ENCODE measurements at places on chromosomes 16 and 17.

GRCh38 chr17:17022456-17022855 lies 19.8 kb upstream of the MPRIP start:
- no peak for DNase-seq

GRCh38 chr17:15237106-15237425 lies 28.1 kb downstream of the PMP22 start:
- no peak for DNase-seq

DNA sequence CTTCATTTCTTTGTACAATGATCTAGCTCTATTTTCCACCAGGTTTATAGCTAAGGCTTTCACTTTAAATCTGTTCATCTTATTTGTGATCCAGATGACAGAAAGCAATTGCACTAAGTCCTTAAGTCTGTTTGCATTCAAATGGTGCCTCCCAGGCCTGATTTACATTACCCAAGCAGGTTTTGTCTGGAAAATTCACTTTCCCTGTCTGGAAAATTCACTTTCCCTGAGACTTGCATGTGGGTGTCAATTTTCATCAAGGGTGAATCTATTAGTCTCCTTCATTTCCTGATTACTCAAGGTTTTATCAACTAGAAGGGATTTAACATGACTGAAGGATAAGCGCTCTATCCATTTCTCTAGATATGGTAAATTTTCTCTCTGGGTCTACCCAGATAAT lies 1480.2 kb upstream of the GOT2 start:
- DNase-seq = no peak

- DNase-seq = no peak
Observed at GRCh38 chr17:76747716-76748363, 9.9 kb downstream of the MFSD11 start.

GRCh38 chr16:17229766-17230165 lies 241.0 kb downstream of the XYLT1 start:
- DNase-seq = no peak

DNA sequence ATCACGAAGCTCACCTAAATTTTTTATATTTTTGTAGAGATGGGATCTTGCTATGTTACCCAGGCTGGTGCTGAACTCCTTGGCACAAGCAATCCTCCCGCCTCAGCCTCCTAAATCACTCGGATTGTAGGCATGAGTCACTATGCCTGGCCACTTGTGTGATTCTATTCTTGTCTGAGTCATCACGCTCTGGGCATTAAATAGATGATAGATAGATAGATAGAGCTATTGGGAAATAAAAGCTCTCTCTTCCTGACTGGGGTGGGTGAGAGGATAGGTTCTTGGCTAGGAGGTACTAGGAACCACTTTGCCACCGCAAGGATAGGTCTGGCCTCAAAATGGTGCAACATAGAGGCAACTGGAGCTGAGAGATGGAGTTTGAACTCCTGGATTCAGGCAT lies 21.4 kb upstream of the CACNG3 start:
- no peak for DNase-seq

GRCh38 chr16:84569382-84569987 lies 48.4 kb downstream of the COTL1 start:
- DNase-seq = no peak

GRCh38 chr17:4010754-4011153 lies 46.5 kb upstream of the ATP2A3 start:
- no peak for DNase-seq

GRCh38 chr16:81780350-81780749 lies 1.3 kb downstream of the PLCG2 start:
- no peak for DNase-seq

DNA sequence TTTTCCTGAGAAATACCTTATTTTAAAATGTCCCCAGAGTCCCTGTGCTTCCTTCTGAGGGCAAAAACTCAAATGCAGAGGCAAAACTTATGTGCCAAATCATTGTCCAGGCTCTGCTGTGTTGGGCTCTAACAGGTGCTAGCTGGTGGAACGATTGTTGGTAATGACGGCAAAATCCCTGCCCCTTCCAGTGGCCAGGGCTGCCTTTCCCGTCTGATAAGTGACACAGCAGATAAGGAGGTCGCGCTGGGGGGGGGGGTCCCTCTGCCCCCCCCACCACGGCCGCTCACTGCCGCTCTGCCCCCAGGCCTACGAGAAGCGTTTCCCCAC lies 29.1 kb downstream of the SEC14L5 start:
- DNase-seq = no peak

GRCh38 chr16:23728112-23728477 lies 15.1 kb upstream of the ERN2 start:
- DNase-seq = no peak

GRCh38 chr16:81397058-81397878 lies 47.3 kb upstream of the CMIP start:
- DNase-seq = no peak

DNA sequence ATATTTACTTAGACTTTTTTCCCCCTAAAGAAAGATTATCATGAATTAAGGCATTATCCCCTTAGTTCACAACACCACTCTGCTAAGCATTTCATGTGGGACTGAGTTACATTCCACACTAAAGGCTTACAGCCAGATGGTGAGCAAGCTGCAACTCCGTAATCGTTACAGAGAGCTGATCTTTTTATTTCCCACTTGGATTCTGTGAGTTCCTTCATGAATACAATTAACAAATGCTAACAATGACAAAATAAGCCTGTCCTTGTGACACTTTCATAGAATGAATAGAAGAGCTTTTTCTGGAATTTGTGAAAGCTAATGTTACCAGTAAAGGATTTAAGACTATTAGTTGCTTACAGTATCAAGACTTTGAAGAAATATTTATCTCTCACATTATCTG lies 8.7 kb downstream of the OGFOD1 start:
- DNase-seq = no peak

DNA sequence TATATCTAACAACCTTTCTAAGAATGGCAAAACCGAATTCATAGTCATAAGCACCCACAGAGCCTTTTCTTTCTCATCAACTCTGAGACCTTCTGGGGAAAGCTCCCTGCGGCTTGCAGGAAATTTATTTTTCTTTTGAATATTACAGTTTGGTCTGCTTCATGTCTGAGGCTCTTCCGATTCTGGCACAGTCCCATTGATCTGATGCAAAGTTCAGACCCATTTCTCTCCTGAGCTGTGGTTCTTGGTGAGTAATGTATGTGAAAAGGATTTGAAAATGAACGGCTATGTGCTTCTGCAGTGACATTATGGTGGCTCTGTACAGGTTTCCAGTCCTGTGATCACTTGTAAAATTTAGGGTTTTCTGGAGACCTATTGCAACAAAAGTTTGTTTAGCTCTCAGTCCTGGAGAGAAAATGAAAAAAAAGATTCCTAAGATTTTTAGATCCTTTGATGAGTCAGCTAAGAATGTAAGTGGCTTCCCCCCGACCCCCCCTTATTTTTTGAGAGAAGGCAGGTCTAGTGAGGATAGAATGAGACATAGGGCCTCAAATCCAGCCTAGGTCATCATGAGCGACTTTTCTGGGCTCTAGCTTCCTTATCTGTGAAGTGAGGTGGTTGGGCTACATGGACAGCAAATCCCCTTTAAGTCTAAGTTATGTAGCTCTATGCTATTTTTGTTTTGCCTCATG lies 4.6 kb downstream of the GAN start:
- DNase-seq = no peak

DNA sequence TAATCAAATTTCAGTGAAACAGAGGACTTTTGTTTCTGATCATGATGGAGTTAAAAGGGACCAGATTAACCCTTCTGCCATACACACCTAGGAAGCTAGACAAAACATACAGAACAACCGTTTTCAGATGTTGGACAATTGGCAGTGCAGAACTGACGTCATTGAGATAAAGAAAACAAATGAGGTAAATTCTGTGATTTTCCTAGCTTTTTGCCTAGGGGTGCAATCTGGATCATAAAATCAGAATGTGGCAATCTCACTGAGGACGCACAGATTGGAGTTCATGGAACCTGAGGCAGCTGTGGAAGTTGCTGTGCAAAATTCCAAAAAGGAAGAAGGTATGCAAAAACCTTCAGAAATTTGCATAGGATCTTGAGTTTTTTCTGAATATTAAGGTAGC lies 15.0 kb upstream of the USP32 start:
- no peak for DNase-seq

- DNase-seq = no peak
Observed at GRCh38 chr16:74372369-74372768, 3.7 kb upstream of the NPIPB15 start.

DNA sequence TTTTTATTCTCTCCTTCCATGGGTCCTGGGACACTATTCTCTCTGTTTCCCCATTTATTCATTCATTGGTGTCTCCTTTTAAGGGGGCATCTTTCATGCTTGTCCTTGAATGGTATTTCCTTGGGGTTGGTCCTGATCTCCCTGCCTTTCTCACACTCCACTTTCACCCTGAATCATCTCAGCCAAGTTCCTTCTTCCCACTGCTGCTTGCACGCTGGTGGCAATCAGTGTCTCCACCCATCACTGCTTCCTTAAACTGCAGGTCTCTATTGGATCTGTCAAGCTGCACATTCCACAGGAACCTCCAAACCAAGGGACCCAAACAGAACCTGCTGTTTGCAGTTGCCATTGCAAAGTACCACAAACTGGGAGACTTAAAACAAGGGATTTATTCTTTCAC lies 89.3 kb upstream of the SDK2 start:
- no peak for DNase-seq

- no peak for DNase-seq
Observed at GRCh38 chr16:77353587-77354263, 81.1 kb downstream of the ADAMTS18 start.

- no peak for DNase-seq
Observed at GRCh38 chr16:67872131-67872630, 671 bp upstream of the EDC4 start.

DNA sequence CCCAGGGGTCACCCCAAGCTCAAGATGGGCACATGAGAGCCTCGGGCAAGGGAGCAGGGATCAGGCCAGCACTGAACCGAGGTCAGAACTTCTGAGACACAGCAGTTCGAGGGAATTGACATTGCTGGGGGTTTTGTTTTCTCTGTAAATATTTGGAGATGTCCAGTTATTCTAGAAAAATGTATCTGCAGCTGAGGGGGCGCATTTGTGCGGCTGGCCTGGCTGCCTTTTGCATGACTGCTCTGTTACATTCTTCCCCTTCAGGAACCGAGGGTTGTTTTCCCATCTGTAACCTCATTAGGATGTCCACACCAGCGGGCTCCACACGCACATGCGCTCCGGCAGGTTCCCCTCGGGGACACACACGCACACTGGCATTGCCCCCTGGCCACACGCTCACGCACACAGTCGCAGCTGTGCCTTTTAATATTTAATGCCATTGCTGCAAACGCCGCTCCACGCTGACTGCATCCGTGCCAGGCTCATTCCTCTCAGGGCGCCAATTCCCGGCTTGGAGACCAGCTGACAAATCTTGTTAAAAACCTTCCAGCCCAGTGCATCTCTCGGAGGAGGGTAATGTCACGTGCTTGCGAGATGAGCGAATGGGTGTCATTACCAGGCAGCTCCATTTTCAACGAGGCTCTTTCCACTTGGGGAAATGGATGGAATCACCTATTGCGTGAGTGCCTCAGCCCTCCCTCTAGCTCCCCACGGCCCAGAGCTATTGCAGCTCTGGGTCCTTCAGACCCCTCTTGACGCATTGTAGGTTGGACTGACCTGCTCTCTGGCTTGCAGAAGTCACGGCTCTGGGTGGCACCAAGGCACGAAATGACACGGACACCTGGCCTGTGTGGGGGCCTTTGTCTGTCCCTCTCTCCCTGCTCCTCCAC lies 13.1 kb downstream of the CCR7 start:
- DNase-seq = no peak

DNA sequence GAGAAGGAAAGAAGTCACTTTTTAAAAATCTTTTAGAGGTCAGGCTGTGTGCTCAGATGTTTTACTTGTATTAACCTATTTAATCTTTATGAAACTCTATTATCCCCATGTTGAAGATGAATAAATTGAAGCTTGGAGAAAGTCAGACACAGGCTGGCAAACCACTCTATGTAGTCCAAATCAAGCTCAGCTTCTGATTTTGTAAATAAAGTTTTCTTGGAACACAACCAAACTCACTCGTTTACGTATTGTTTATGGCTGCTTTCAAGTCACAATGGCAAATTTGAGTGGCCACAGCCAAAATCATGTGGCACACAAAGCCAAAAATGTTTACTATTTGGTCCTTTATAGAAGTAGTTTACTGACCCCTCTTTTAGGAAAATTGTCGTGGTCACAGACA lies 596.0 kb upstream of the CDH11 start:
- no peak for DNase-seq

DNA sequence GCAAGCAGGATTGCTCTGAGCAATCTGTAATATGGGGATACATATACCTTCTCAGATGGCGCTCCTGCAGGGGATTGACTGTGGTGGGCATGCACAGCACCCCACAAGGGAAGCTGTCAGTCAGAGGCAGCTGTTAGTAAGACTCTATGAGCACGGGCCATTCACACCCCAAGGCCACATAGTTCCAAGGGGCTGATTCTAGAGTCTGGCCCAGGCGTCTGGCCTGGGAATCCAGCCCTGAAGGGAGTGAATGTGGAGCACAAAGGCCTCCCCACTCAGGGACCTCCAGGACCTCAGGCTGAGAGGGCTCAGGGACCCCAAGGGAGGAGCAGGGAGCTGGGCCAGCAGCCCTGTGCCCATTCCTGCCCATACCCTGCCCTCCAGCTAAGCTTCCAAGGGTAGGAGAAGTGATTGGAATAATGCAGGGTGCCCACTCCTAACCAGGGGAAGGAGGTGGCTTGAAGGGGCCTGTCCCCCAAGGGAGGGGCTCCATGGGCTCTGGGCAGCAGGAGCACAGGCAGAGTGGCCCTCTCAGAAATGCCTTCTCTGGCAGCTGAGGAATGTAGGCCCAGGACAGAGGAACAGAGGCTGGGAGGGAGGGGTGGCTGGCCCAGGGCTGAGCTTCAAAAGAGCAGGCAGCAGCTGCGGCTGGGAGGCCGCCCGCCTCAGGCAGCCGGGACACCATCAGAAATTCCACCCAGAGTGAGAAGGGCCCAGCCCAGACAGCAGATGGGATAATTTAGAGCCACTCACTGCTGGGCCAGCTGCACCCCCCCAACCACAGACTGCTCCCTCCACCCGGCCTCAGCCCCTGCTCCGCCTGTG lies 48.9 kb upstream of the MRPS23 start:
- DNase-seq = no peak

DNA sequence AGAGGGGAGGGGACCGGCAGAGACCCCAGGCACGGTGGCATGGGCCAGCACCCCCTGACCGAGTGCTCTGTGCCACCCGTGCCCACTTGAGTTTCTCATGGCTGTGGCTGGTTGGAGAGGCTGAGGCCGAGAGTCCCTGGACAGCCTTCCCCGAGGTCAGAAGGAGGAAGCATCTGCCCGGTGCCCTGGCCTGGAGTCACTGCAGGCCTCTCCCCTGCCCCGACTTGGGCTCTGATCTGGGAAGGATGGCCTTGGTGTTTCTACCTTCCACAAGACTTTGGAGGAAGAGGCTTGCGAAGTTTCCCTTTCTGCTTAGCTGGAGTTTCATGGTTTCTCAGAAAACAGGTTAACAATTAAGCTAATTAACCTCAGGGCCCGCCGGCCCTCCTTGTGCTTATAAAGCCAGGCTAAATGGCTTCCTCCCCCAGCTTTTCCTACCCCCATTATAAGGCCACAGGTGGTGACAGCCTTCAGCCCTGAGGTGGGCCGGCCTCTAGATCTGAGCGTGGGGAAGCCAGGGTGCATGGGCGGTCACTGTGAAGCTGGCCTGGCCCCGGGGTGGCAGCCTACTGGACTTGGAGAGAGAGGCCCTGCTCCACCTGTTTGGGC lies 17.3 kb downstream of the LLGL2 start:
- no peak for DNase-seq

- DNase-seq = no peak
Observed at GRCh38 chr17:75440738-75441448, 15.5 kb upstream of the TMEM94 start.

GRCh38 chr16:468068-468821 lies 42.8 kb downstream of the RAB11FIP3 start:
- no peak for DNase-seq
